ENCODE measurements at places on chromosomes 1 and 21.

DNA sequence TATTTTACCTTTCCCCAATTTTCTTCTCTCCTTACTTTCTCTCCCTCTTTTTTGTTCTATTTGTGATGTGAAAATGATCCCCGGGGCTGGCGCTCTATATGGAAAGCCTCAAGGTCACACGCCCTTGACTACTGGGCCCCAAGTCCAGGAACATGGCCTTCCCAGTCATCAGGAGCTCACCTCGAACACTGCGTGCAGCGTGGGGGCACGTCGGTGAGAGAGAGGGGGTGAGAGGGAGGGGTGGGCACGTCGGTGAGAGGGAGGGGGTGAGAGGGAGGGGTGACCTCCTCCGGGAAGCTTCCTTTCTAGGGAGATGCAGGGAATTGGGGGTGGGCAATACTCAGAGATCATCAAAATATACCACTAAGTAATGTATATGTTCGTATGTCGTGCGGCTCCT is 94.6 kb upstream of the TMPRSS2 start:
- no peak for DNase-seq

GRCh38 chr1:219174460-219175211 is 958 bp downstream of the LYPLAL1 start:
- DNase-seq, result peak; percentile 22

GRCh38 chr1:202850593-202851362 is 38.2 kb downstream of the RABIF start:
- DNase-seq, result no peak

GRCh38 chr21:32403201-32403777 is 9.2 kb upstream of the EVA1C start:
- no peak for DNase-seq

- DNase-seq, result no peak
Measured at GRCh38 chr1:207812778-207813511, 61.1 kb downstream of the CD46 start.

- DNase-seq, result no peak
Measured at GRCh38 chr1:161781995-161782394, 15.9 kb downstream of the ATF6 start.

GRCh38 chr1:34781071-34781843 is at the start of gene GJB3:
Gene GJB3, plus strand, starts transcription at chr1:34781214. Its CDS starts 3,549 bp downstream, at chr1:34784763.
- no peak for DNase-seq

- DNase-seq, result no peak
Measured at GRCh38 chr1:41361495-41362356, 492 bp downstream of the FOXO6 start.

GRCh38 chr1:173195596-173196088 is 11.5 kb downstream of the TNFSF4 start:
- DNase-seq, result no peak

DNA sequence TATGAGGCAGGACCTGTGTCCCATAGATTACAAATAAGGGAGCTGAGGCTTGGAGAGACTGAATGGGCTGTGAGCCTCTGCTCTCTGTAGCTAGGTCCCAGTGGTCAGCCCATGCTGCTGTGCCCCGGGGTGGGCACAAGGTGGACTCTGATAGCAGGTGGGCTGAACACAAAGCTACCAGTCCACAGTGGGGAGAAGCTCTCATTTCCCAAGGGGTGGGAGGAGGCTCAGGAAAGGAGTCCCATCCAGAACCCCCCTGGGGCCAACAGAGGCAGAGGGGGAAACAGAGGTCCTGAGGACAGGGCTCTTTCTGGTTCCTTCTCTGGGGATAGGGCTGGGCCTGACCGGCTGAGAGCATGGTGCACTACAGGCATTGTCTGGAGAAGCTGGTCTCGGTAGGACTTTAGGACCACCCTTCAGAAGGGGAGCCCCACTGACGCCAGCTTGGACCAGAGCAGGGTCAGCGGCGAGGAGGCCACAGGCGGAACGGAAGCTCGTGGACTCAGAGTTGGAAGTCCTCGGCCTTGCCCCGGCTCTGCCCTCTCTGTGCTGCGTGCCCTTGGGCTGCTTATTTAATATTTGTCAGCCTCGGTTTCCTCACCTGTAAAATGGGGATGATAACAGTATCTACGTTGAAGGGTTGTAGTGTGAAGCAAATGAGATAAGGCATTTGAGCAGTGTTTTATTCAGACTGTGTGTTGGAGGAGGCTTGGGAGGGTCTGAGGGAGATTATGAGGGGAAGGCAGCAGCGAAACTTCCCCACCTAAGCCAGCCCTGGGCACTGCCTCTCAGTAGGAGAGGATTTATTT is 26.6 kb downstream of the SDE2 start:
- no peak for DNase-seq

DNA sequence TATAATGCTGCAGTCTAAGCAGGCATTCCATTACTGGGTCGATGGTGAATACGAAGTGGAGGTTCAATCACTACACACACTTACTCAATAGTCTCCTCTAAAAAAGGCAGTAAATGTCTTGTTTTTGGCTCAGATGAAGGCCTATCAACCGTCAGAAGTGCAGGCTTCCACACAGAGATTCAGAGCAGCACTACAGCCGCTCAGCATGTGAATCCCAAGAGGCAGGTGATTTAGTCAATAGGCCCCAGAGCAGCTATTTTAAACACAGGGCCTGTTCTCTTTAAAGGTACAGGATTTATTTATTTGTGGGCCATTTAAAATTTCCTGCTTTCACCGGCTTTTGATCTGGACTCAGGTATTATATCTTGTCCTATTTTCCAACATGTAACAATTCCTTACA is 293.7 kb downstream of the RGS7 start:
- no peak for DNase-seq

GRCh38 chr1:235712812-235713211 is 63.2 kb upstream of the GNG4 start:
- no peak for DNase-seq

DNA sequence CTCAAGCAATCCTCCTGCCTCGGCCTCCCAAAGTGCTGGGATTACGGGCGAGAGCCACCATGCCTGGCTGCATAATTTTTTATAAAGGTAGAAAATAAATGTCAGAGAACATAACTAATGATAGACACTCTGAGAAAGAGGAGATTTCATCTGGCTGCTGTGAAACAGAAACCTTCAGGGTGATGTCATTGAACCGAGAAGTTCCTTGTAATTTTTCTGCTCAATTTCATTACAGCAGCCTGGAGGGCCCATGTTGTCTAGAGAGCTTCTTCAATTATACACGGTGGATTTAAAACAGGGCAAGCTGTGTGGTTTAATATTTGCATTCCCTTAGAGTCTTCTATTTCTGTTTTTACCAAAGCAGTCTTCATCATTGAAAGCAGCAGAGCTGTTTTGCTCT is 64.3 kb upstream of the MORC3 start:
- DNase-seq, result no peak

DNA sequence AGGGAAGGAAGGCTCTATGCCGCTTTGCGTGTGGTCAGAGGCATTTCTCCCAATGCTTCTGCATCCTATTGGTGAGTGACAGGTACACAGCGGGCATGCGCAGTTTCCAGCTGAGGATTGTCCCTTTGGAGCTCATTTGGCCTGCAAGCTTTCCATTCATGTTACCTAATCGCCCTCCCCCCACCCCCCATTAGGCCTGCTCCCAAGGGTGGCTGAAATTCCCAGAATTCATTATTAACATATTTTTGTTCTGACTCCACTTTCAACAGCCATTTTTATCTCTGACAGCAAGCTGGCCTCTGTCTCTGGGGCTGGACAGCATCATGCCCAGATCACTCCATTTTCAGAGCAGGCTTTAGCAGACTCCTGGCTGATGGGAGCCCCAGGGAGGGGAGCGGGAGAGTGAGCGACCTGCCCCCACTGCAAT is 25.6 kb downstream of the MIS18A start:
- no peak for DNase-seq

DNA sequence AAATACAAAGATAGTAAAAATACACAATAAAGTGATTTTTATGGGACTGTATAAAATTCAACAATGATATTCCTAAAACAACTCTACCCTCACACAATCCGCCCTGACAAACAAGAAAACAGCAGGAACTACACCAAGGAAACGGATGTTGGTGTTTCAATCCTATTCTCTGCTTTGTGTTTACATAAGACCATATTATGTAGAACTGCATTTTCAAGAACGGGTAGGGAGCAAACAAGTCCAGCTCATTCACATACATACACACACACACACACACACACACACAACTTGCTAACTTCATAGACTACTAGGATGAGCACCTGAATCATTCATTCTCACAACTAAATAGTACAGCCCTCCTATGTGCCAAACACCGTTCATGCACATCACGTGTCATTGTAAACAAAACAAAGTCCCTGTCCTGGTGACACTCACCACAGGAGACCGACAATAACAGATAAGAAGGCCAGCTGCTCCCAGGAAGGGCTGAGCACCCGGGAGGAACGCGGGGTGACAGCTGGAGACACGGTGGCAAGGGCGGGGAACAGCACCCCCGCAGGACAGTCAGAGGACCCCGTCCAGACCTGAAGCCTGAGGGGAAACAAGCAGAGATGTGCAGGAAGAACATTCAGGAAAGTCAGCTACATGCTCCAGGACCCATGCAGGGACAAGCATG is 43.0 kb downstream of the NPHP4 start:
- no peak for DNase-seq

GRCh38 chr1:48182439-48182838 is 40.1 kb upstream of the SLC5A9 start:
- no peak for DNase-seq

- no peak for DNase-seq
Measured at GRCh38 chr1:210940081-210940617, 193.8 kb downstream of the KCNH1 start.

DNA sequence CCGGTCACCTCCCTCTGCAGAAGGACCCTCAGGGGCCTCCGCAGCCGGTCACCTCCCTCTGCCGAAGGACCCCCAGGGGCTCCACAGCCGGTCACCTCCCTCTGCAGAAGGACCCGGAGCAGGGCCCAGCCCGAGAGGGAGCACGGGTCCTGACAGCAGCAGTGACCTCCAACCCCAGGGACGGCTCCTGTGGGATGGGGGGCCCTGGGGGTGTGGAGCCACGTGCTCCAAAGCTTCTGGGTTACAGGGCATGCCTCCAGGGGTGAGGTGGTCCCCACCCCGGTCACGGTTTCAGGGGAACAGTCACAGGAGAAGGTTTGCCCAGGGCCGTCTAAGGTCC is 40.3 kb downstream of the SLC19A1 start:
- DNase-seq, result no peak

DNA sequence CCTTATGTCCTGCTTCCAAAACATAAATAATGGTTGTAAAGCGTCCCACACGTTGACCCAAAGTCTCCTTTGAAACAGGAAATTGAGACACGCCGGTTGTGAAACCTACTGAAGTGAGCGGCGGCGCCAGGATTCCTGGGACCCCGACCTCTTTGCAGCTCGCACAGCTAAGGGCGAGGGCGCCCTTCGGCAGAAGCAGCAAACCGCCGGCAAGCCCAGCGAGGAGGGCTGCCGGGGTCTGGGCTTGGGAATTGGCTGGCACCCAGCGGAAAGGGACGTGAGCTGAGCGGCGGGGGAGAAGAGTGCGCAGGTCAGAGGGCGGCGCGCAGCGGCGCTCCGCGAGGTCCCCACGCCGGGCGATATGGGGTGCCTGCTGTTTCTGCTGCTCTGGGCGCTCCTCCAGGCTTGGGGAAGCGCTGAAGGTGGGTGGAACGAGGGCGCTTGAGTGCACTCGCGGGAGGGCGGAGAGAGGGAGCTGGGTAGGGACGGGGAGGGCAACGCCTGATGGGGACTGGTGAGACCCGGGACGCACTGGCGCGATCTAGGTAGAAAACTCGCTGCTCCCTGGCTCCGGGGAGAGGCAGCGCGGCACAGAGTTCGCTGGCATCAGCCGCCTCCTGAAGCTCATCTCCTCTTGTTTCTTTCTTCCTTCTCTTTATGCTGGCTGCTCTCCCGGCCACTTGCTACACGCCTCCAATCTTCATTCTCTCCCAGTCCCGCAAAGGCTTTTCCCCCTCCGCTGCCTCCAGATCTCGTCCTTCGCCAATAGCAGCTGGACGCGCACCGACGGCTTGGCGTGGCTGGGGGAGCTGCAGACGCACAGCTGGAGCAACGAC is at the start of gene CD1D:
TSS of gene CD1D (plus strand) at position 155 of the 836 bp plus-strand sequence. CDS start at position 362, 207 bp downstream.
- DNase-seq, result peak; percentile 48

- no peak for DNase-seq
Measured at GRCh38 chr1:207102146-207102545, 1.9 kb upstream of the C4BPA start.

GRCh38 chr1:39416609-39417008 is 74.8 kb upstream of the BMP8A start:
- DNase-seq, result no peak

GRCh38 chr21:34073032-34073748 is at the start of the genes MRPS6 and SLC5A3:
Gene MRPS6, plus strand, starts transcription at chr21:34073578. Its CDS starts 123 bp downstream, at chr21:34073701.
Gene SLC5A3, plus strand, starts transcription at chr21:34073578. Its CDS starts 21,621 bp downstream, at chr21:34095199.
- DNase-seq, result no peak

DNA sequence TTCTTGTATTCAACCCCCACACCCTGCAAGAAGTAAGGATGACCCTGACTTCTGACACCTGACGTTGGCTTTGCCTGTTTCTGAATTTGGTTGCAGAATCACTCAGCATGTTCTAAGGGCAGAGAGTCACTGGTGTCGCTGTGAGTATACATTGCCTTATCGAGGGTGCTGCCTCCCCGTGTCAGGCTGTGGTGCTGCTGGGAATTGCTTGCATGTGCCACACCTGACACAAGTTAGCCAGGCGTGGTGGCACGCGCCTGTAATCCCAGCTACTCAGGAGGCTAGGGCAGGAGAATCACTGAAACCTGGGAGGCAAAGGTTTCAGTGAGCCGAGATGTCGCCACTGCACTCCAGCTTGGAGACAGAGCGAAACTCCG is 45.9 kb downstream of the WDR4 start:
- DNase-seq, result no peak

DNA sequence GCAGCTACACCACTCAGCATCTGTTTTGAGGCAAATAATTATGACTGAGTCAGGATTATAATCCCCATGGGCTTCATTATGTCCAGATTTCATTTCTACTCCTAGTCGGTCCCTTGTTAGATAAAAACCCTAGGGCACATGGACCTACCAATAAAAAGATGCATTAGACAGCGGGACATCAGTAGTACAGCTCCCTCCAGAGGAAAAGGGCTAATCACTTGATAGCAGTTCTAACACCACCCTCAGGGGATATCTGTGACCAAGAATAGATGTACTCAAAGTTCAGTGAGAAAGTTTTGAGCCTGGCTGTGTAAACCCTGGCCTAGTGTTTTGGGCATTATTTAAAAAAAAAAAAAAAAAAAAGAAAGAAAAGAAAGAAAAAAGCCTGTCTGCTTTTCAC is 10.0 kb downstream of the GJA8 start:
- DNase-seq, result no peak

DNA sequence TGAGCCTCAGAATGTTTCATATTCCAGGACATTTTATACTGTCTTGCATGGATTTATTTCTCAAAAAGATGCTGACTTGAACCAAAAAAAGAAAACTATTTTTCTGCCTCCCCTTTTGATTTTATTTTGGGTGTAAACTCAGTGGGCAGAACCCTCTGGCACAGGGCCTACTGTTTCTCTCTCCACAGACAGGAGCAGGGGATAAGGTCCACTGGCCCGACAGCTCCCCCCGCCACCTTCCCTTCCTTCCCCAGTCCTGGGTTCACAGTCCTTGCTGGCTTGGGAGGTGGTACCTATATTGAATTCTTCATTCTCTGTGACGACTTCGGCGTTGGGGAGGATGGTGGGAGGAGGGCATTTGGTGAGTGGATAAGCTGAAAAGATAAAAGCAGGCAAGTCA is 114.3 kb downstream of the ZSCAN20 start:
- no peak for DNase-seq

- peak; percentile 31 for DNase-seq
Measured at GRCh38 chr21:31098576-31099005, 60.3 kb upstream of the KRTAP19-8 start.
